ENCODE measurements at places on chromosomes 12 and 14.

DNA sequence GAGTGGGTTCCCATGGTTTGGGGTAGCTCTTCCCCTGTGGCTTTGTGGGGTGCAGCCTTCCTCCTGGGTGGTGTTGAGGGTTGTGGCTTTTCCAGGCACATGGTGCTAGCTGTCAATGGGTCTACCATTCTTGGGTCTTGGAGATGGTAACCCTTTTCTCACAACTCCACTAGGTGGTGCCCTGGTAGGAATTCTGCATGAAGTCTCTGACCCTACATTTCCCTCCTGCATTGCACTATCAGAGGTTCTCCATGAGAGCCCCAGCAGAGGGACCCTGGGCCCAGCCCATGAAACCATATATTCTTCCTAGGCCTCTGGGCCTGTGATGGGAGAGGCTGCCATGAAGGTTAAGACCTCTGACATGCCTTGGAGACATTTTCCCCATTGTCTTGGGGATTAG is 1093.3 kb downstream of the SLC16A7 start:
- no peak for DNase-seq

GRCh38 chr12:113852264-113852663 is 113.9 kb downstream of the RBM19 start:
- DNase-seq, result no peak

DNA sequence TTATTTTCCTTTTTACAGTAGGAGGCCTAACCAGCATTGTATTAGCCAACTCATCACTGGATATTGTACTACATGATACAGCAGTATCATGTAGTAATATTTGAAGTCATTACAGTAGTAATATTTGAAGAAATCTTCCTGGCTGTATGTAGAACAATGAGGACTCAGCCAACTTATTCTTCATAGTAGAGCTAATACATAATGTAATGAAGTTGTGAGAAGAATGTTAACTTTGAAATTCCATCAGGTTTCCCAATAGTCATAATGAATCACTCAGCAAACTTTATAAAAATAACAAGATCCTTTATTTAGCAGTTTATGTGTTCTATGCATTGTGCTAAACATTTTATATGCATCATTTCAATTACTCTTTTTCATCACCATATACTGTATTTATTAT is 61.8 kb downstream of the LRRK2 start:
- DNase-seq, result no peak

GRCh38 chr14:86510491-86510890 is 980.5 kb downstream of the FLRT2 start:
- DNase-seq, result no peak

GRCh38 chr14:103027451-103027850 is 29.9 kb downstream of the CDC42BPB start:
- no peak for DNase-seq

DNA sequence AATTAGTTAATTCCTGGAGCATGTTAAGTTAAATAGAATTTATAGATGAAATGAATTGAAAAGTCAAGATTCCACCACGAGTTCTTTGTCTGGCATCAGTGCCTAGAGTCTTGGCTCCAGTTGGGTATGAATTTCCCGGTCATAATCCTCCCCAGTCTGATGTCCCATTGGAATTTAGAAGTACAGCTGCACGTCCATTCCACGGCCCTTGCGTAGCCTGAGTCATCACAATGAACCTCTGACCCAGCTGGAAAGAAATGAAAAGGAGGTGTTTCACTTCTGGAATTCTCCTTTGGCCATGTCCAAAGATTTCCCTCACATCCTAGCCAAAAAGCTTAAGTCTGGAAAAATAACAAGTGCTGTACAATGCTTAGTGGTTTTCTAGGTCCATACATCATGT is 122.7 kb downstream of the KICS2 start:
- no peak for DNase-seq

- no peak for DNase-seq
Observed at GRCh38 chr12:93163260-93164036, 214.3 kb upstream of the NUDT4 start.

GRCh38 chr14:70188322-70188658 is 461 bp downstream of the SLC8A3 start:
- no peak for DNase-seq

Data from retina (tissue), 1 donor.